ENCODE measurements at places on chromosomes 3 and 15.

- DNase-seq: no peak
These were observed 14.3 kb upstream of the ABHD5 start for GRCh38 chr3:43676441-43676840.

DNA sequence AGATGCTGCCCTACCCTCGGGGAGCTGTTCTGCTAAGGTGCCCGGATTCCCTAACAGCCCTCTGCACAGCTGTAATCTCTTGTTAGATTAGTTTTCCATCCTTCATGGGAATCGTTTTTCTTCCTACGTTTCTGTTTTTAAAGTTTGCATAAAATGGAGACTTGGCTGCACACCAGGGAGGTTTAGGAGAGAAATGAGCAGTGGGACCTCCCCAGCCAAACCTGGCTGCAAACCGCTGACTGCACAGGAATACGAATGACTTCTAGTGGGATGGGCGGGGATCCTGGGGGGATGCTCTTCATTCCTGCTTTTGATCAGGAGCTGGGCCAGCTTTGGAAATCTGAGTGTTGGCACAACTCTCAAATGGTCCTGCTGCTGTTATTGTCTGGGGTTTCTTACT is 77.5 kb downstream of the THSD4 start:
- no peak for DNase-seq

DNA sequence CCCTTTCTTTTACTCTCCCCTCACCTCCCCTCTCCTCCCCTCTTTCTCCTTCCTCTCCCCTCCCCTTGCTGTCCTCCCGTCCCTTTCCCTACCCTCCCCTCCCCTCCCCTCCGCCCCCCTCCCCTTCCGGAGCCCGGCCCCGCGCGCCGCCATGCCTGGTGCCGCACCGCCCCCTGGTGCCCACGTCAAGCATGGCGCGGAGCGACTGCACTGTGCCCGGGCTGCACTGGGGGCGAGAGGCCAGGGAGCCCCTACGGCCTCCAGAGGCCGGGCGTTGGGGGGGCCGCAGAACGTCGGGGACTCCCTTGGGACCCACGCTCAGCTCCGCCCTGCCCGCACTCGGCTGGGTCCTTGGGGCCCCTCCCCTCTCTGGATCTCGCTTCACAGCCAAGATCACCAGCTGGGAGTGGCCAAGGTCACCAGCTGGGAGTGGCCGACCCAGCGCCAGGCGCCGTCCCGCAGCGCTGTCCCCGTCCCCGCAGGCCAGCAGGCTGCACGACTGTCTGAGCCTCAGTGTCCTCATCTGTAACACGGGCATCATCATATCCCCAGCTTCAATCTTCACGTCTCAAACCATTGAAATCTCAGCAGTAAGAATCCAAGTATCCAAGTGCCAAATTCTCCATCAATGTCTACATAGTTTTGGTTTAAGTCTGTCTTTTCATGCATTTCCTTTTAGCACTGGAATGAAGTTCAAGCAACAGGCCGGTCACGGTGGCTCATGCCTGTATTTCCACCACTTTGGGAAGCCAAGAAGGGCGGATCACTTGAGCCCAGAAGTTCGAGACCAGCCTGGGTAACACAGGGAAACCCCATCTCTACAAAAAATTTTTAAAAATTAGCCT is 42.5 kb downstream of the TPRA1 start:
- DNase-seq: peak; percentile 70

DNA sequence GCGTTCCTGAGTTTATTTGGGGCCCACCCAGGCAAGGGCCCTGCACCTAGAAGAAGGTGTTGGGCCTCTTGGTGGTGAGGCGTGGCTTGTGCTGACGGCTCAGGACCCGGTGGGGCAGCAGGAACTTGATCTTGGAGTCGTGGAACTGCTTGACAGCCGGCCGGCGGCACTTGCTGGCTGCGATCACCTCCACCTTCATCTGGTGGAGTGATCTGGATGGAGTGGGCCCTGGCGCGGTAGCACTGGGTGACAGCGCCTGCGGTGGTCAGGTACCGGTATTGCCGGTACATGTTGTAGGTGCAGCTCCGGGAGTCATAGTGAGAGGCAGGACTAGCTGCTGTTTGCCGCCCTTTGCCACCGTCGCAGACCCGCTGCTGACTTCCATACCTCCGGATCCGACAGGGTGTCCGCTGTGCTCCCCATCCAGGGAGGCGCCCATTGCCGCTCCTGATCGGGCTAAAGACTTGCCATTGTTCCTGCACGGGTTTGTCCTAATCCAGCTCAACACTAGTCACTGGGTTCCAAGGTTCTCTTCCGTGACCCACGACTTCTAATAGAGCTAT is 136.8 kb downstream of the ANO10 start:
- no peak for DNase-seq

GRCh38 chr15:90981681-90982080 is 12.7 kb downstream of the PRC1 start:
- no peak for DNase-seq

DNA sequence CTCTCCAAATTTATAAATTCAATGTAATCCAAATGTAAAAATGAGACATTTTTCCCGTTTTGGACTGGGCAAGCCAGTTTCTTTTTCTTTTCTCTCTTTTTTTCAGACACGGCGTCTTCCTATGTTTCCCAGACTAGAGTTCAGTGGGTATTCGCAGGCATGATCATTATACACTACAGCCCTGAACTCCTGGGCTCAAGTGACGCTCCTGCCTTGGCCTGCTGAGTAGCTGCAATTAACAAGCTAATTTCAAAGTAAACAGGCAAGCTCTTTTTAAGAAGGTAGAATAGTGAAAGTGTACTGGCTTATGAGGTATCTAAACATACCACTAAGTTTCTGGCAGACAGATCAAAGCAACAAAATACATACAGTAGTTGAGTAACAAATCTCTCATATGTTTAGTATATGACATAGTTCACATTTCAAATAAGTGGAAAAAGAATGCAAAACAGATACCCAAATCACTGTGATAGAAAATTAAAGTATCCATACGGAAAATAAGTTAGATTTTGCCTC is 13.5 kb downstream of the HIGD1A start:
- no peak for DNase-seq

GRCh38 chr3:64259636-64260035 is 34.4 kb upstream of the PRICKLE2 start:
- no peak for DNase-seq

- DNase-seq: no peak
These were observed 528 bp upstream of the NIT2 start for GRCh38 chr3:100333970-100334487.

GRCh38 chr3:42905740-42906069 is 237 bp upstream of the ZNF662 start:
- no peak for DNase-seq

DNA sequence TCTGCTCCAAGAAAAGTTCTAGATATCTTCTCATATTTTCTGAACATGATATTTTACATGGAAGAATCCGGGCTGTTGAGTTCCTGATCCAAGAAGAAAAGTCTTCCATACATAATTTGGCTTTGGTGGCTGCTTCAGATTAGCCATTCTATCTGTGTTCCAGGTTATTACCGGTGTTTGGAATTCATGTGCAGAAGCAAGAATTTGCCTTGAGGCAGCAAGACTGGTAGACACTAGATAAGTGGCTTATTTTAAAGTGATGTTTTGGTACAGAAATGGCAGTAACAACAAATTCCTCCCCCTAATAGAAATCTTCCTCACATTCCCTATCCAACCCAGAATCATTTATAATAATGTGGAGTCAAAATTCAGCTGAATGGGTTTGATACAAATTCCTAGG is 29.2 kb downstream of the MITF start:
- no peak for DNase-seq

- no peak for DNase-seq
These were observed 95.8 kb downstream of the CNTN3 start for GRCh38 chr3:74518610-74519009.

DNA sequence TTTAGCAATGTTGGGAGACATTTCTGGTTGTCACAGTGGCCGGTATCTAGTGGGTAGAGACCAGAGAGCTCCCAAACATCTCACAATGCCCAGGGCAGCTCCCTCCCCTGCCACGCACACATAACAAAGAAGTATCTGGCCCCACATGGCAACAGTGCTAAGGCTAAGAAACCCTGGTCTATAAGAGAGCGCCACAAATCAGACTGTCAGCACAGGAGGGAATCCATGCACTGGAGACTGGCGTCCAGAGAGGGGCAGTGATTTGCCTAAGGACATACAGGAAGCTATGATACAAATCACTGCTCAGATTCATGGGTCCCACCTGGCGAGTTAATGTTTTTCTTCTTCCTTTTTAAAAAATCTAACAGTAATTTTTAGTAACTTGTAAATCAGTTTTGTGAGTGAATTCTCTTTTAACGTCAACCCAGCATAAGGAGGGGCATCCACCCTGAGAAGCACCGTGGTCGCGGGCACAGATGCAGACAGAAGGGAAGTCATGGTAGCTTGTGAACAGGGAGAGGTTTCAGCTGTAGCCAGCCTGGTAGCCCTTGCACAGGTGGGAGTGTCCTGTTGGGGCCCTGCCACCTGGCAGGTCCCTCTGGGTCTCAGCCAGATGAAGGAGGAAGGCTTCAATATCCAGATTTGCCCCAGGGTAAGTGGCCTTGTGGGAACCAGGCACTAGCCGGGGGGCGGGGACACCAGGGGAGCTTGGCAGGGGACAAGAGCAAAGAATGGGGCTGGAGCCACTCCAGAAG is 8.7 kb downstream of the ISG20 start:
- no peak for DNase-seq

GRCh38 chr3:175346573-175347356 is 487.6 kb downstream of the NAALADL2 start:
- no peak for DNase-seq

- DNase-seq: no peak
These were observed 156.6 kb upstream of the UBE2E2 start for GRCh38 chr3:23046536-23046935.

- no peak for DNase-seq
These were observed 61.5 kb upstream of the FILIP1L start for GRCh38 chr3:100175637-100176280.

GRCh38 chr3:34881026-34881425 is 758.3 kb upstream of the ARPP21 start:
- DNase-seq: no peak

DNA sequence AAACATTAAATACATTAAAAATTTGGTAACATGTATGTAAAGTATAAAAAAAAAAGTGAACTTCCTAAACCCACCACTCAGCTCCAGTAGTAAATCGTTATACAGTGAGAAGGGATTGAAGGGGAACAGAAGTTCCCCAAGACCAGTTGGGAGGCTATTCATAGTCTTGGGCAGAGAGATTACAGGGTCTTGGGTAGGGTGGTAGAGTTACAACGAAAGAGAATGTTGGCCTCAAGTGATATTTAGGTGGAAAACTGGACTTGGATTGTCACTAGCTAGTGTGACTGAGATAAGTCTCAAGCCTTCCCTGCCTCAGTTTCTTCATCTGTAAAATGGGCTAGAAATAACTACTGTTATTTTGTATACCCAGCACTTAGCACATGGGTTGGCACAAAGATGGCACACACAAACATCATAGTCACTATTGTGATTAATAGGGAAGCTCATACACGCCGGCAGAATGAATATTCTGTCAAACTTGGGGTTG is 431 bp upstream of the YEATS2 start:
- no peak for DNase-seq

GRCh38 chr3:113129168-113129567 is 82.2 kb upstream of the BOC start:
- no peak for DNase-seq

- no peak for DNase-seq
These were observed 76.8 kb upstream of the C15orf61 start for GRCh38 chr15:67444100-67444499.

DNA sequence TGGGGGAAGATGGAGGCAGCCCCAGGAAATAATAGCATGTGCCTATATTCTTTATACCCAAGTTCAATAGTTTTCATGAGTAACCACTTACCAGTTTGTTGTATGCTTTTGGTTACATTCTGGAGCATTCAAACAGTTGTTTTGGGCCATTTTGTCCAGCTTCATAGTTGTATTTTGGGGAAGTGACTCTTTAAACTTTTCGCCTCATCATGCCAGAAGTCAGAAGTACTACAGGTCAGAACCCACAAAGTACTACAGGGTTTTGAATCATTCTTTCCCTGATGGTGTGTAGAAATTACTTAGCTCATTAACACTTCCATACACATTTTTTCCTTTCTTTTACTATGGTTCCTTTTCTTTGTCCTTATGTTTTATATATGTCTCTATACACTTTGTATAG is 210.6 kb downstream of the ARPP21 start:
- no peak for DNase-seq

GRCh38 chr3:191331388-191331787 is 1.1 kb upstream of the UTS2B start:
- no peak for DNase-seq

DNA sequence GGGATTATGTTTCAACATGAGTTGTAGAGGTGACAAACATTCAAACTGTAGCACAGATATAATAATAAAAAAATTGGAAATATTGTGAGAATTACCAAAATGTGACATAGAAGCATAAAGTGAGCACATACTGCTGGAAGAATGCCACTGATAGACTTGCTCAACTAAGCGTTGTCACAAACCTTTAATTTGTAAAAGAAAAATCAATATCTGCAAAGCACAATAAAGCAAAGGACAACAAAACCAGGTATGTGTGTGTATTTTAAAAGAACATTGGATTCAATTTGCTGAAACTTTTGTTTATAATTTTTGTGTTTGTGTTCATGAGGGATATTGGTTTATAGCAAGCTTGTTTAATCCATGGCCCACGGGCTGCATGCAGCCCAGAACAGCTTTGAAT is 40.8 kb upstream of the EIF5A2 start:
- DNase-seq: no peak

DNA sequence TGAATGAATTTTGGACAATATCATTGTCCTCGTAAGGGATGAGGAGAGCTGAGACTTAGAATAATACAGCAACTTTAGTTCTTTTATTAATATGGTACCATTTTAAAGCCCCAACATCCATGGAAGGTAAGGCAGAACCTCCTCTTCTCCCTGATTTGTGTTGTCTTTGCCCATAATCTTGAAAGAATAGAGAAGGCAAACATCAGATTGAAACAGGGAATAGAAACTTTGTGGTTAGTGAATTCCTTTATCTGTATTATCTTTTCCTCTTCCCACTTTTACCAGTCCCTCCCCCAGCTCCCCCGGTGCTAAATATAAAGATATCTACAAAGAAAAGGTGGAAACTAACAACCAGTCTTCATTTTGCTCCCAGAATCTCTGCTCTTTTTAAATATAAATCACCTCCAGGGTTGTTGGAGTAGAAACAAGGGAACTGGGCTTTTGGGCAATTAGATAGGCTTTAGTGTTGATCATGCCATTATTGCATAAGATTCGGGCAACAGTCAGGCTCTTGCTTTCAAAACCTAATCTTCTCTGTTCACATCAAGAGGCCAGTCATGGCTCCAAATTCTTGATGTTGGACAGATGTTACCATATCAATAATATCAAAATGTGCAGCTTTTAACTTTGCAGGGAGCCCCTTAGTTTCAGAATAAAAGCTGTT is 32.5 kb downstream of the ITPR1 start:
- no peak for DNase-seq

DNA sequence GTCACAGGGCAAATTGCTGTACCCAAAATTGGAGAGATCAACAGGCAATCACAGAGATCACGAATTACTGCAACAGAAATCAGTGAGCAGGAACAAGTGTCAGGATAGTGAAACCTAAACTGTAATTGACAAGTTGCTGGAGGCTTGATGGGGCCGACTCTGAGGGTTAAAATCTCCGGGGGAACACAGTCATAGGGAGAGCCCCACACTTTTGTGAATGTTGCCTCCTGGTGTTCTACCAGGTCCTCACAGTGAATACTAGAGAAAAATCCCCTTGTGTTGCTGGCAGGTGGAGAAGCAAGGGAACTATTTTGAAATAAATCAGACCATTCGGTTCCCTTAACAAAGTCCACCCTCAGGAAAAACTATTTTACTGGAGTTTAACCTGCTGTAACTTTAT is 697.5 kb upstream of the CBLB start:
- DNase-seq: no peak

- DNase-seq: no peak
These were observed 6.0 kb downstream of the WNT5A start for GRCh38 chr3:55480911-55481743.

GRCh38 chr3:18062657-18063025 is 320.2 kb upstream of the TBC1D5 start:
- no peak for DNase-seq

Measured in CD4-positive, alpha-beta T cell treated with Interleukin-2 at 100 ng/mL for 4 hours (primary cell).